ENCODE measurements at places on chromosomes 3 and 15. TPM values are rescaled to one million over a fixed set of nuclear protein-coding genes. Genes with fewer than 3 reads are reported as not detected.

DNA sequence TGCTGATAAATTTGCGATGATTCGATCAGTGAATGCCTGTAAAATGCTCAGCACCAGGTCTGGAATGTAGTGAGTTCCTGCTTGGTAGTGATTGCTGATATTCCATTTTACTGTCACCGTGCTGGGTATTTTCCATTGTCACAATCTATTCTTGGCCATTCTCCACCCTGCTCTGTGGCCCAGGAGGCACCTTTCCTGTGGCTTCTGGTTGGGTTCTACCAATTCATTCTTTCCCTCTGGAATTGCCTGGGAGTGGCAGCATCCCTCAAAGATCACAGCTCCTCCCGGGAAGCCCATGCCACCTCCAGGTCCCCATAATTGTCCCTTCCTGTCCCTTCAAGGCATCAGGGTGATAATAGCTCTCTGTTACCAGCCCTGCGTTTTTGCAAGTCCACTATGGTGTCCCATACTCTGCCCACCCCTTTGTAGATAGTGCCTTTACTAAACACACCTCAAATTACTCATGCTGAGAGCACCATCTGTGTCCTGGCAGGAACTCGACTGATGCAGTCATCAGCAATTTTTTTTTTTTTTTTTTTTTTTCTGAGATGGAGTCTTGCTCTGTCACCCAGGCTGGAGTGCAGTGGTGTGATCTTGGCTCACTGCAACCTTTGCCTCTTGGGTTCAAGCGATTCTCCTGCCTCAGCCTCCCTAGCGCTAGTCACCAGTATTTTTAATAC is 177.8 kb upstream of the PROK2 start:
- peaks cover 14% of the 10 kb centered on the region for H3K27me3 ChIP-seq
- no peak overlapping the region for H3K4me3 ChIP-seq
- DNase-seq: no peak
- no peaks in the 10 kb centered on the region for H3K36me3 ChIP-seq
- peaks cover 4% of the 10 kb centered on the region for H3K4me1 ChIP-seq

DNA sequence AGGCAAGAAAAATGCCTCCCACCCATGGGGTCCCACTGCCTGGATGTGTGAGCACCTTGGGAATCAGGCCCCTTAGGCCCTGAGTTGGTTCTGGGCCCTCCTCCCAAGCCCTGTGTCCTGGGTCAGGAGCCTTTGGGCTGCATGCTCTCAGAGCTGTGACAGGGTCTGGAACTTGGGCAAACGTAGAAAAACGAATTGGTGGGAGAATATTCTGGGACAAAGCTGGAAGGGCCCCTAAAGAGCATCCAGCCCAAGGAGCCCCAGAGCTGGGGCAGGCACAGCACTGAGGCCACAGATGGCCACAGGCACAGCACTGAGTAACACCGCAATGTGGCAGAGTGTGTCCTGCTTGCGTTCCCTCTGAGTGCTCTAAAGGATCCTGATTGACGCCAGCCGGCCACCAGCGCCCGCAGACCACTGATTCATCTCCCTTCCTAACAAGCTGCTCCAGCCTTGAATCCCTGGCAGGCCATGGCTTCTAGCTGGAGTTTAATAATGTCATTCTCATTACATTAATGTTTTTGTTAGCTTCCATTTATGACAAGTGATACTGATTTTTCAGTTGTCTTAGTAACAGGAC is 18.6 kb upstream of the SEC13 start:
- no peaks in the 10 kb centered on the region for H3K4me1 ChIP-seq
- no peak overlapping the region for H3K27ac ChIP-seq
- H3K27me3 ChIP-seq: peaks cover 17% of the 10 kb centered on the region
- no peak overlapping the region for H3K4me3 ChIP-seq
- H3K36me3 ChIP-seq: no peaks in the 10 kb centered on the region

DNA sequence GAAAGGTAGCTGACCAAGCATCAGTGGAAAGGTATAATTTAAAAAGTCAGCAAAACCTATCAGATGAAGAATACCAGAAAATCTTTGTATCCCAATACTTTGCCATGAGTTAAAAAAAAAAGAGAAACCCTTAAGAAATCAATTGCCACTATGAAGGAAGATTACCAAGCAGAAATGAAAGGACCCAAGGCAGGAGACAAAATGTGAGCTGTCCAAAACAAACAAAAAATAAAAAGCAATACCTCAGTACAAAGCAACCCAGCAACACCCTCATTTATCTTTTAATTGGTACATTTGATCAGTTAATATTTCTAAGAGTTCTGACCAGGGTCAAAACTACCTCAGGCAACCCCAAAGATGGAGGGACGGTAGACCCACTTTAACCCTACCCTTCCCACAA is 65.3 kb downstream of the MOBP start:
- H3K27ac ChIP-seq: no peak overlapping the region
- H3K36me3 ChIP-seq: no peaks in the 10 kb centered on the region
- DNase-seq: no peak
- peaks cover 7% of the 10 kb centered on the region for H3K4me1 ChIP-seq
- H3K4me3 ChIP-seq: no peak overlapping the region
- H3K27me3 ChIP-seq: no peaks in the 10 kb centered on the region

The ITIH1 gene
- not detected for polyA plus RNA-seq

DNA sequence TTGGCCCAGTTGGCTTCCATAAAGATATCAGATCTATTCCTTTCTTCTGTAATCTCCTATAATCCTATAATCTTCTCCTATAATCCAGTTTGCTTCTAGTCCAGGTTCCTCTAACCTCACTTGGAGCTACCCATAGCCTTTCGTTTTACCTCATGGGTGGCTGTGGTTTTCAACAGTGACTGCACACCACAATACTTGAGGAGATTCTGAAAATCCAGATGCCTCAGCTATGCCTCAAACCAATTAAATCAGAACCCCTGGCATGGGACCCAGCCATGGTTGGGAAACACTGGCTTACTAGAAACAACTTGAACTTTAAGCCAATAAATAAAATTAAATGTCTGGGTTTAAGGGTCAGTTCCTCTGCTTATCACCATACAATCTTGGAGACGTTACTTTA is 86.1 kb upstream of the NTRK3 start:
- no peaks in the 10 kb centered on the region for H3K27me3 ChIP-seq
- no peaks in the 10 kb centered on the region for H3K4me1 ChIP-seq

The EFCAB12 gene
- 0.42 TPM for polyA plus RNA-seq

DNA sequence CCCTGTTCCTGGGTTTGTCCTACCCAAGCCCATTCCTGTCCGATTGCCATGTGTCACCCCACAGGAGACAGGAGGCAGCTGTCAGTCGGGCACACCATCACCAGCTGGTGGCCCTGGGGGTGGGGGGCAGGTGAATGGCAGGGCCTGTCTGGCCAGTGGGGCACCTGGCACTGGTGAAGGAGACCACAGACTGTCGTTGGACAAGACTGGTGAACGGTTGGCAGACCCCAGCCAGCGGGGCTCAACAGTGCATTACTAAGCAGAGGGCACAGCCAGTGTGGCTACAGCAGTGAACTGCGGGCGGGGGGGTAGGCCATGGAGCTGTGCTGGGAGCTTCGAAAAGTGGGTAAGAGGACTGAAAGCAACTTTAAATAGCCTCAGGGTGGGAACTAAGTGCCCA is 2.1 kb downstream of the SEMA7A start:
- no peak for DNase-seq
- H3K27ac ChIP-seq: no peak overlapping the region
- peaks cover 36% of the 10 kb centered on the region for H3K4me1 ChIP-seq
- H3K36me3 ChIP-seq: peaks cover 2% of the 10 kb centered on the region
- H3K4me3 ChIP-seq: peak overlapping the region; percentile 88

The OR5K4 gene
- polyA plus RNA-seq: not detected

All from keratinocyte (primary cell).